ENCODE measurements at places on chromosomes 7 and 10. TPM values are rescaled to one million over a fixed set of nuclear protein-coding genes. Genes with fewer than 3 reads are reported as not detected.

CHCHD2 gene
- total RNA-seq: 463 TPM

AOAH gene
- total RNA-seq: 13.9 TPM

INMT gene
- 30.7 TPM for total RNA-seq

ANXA8L1 gene
- not detected for total RNA-seq

NEUROG3 gene
- not detected for total RNA-seq

ARMC3 gene
- not detected for total RNA-seq

CLRN3 gene
- not detected for total RNA-seq

ITPRID1 gene
- total RNA-seq: not detected
